CD4-positive, alpha-beta T cell treated with Interleukin-4 for 4 hours (primary cell): ENCODE measurements at places on chromosomes 11 and 22.
A peak's percentile ranks its signal among the peaks of the same experiment; 100 is the strongest.

GRCh38 chr11:42407341-42407740 lies 904.5 kb upstream of the API5 start:
- DNase-seq, result no peak

GRCh38 chr11:61533401-61533800 lies 24.9 kb downstream of the LRRC10B start:
- no peak for DNase-seq

GRCh38 chr11:126833065-126833464 lies 167.5 kb downstream of the KIRREL3 start:
- DNase-seq, result no peak

DNA sequence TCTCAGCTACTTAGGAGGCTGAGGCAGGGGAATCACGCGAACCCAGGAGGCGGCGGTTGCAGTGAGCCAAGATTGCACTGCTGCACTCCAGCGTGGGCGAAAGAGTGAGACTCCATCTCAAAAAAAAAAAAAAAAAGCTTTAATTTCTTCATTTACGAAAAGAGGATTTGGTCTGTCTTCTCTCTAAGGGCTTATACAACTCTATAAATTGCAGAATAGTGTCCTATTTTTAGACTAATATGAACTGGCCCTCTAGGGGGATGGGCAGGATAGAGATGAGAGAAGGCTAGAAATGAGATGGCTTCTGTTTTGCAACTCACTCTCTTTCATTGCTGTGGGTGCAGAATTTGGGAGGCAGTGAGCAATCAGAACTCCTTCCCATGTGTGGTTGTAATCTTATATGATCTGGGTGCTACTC lies 11.3 kb downstream of the MAML2 start:
- no peak for DNase-seq

DNA sequence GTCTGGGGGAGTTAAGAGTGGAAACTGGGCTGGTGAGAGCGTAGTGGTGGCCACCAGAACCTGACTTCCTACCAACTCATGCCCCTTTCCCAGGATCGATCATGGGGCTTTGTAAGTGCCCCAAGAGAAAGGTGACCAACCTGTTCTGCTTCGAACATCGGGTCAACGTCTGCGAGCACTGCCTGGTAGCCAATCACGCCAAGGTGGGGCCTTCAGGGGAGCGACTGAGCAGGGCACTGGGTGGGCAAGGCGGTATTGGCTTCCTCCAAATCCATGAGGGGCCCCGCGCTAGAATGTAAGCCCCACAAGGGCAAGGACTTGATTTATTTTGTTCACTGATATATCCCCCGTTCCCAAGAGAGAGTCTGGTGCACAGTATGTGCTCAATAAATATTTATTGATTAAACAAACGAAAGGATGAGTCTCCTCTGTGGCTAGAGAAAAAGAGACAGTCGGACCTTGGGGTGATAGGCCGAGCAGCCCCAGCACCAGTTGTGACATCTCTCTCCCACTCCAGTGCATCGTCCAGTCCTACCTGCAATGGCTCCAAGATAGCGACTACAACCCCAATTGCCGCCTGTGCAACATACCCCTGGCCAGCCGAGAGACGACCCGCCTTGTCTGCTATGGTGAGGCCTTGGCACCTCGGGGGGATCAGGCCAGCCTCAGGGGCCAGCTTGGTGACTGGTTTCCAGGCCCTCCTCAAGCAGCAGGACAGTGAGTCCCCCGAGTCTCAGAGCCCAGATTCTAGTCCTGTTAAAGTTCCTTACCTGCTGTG lies 765 bp downstream of the ZFPL1 start:
- DNase-seq, result no peak

DNA sequence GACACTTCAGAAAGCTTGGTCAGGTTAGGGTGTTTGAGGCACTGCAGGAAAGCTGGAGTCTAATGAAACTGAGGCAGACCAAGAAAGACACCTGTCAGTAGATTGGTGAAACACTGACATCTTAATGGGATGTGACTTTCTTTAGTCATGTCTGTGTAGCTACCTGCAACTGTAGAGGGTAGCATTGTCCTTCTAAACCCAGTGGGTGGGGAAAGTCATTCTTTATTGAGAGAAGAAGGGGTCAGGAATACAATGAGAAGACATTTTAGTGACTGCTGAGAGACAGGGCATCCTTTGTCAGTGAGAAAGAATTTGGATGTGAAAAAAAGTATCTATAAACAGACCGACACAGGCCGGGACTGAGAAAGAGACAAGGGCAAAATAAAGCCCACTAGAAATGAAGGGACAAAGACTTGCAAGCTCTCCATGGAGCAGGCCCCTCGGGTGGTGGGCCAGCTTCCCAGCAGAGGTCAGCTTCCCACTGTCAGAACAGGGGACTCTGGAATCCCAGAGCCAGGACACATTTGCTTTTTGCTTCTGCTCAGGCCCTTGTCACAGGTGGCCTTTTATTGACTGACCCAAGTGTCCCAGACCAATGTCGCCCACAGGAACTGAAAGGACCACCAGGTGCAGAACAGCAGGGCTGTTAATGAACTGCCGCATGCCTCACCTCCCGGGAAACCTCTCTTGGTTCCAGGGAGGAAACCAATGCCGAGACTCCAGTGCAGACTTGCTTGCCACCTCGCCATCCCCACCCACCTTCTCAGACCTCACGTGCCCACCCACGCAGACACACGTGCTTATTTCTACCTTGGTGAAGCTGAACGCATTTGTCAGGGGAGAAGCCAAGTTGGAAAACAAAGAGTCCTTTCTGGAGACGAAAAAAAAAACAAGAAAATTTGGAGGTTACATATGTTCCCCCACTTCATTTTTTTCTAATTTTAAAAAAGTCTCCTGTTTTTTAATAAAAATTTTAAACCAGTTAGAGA lies 212.8 kb downstream of the TENM4 start:
- DNase-seq, result no peak

DNA sequence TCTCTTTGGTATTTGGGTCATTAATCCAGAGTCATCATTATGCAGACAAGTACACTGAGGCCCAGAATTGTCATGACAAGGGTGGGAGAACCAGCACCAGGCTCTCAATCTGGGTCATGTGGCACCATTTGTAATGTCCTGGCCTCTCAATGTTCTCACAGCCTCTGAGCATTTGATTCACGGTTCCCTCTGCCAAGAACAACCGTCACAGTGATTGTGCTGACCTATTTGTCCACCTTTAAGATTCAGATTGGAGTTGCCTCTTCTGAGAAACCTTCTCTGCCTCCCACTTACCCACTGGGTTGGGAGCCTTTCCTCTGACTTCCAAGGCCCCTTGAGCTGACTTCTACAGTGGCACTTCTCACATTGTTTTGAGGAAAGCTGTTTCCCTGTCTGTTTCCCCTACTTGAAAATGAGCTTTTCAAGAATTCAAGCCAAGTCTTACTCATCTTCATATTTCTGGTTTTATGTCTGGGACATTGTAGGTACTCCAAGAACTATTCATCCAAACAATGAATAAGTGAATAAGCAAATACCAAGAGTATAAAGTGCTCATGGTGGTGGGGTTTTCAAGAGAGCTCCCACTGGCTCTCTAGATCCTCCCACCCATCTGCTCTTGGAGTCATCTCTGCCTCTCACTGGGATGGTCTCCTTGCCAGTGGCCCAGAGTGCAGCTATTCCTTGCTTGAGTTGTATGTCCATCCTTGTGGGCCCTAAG lies 126.4 kb upstream of the E2F8 start:
- DNase-seq, result no peak

GRCh38 chr11:131760091-131761061 lies 390.0 kb downstream of the NTM start:
- DNase-seq, result no peak

GRCh38 chr22:43923631-43924464 lies at the start of gene PNPLA3:
Gene PNPLA3 (plus strand): TSS chr22:43923805. CDS start chr22:43923912, 107 bp downstream.
- DNase-seq, result peak; percentile 63

DNA sequence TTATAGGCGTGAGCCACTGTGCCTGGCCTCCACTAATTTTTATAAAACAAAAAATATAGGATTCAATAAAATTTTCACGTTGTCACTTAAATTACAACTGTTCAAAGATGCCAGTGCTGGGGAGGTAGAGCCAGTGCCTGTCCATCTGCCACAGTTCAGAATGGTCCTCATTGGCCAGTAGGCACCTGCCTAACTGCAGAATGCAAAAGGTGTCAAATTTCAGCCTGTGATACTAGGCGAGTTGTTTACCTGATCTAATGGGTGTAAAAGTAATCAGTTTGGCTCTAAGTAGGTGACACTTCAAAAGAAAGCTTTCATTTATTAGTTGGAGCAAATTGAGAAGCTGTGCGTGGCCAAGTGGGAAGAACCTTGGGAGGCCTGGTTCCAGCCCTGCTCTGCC lies 2.4 kb downstream of the SMARCB1 start:
- DNase-seq, result no peak

DNA sequence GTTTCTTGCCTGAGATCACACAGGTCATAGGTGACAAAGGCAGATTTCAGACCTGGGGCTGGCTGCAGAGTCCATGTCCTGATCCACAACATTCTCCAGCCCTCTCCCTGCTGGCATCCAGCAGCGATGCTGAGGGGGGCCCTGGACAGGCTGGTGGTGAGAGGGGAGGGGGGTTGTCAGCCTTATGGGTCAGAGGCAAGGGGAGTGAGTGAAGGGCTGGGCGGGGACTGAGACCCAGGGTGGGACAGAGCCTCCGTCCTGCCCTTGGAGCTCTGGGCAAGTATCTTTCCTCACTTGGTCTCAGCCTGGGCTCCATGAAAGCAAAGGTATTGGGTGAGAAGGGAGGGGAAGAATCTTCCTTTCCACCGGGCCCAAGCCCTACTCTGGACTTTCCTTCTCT lies 66.7 kb upstream of the RASD2 start:
- no peak for DNase-seq

GRCh38 chr11:18588297-18589252 lies at the start of gene UEVLD:
Gene UEVLD (minus strand): TSS chr11:18588734. CDS start chr11:18588654, 80 bp downstream.
- DNase-seq, result peak; percentile 60
